Left ventricle myocardium inferior (tissue), 1 donor: ENCODE measurements at places on chromosomes 16 and 17. TPM values are rescaled to one million over a fixed set of nuclear protein-coding genes. Genes with fewer than 3 reads are reported as not detected.

The TIMP2 gene
- total RNA-seq, result 91.8 TPM

The MYL11 gene
- not detected for total RNA-seq

GRCh38 chr16:30434852-30435251, 5.0 kb upstream of the DCTPP1 start:
- DNase-seq, result no peak

The VMO1 gene
- 0.63 TPM for total RNA-seq

The LRRC37A gene
- 1.2 TPM for total RNA-seq

The KRTAP4-9 gene
- not detected for total RNA-seq
